ENCODE measurements at places on chromosomes 5 and 9. TPM values are rescaled to one million over a fixed set of nuclear protein-coding genes. Genes with fewer than 3 reads are reported as not detected.
A peak's percentile ranks its signal among the peaks of the same experiment; 100 is the strongest.

DNA sequence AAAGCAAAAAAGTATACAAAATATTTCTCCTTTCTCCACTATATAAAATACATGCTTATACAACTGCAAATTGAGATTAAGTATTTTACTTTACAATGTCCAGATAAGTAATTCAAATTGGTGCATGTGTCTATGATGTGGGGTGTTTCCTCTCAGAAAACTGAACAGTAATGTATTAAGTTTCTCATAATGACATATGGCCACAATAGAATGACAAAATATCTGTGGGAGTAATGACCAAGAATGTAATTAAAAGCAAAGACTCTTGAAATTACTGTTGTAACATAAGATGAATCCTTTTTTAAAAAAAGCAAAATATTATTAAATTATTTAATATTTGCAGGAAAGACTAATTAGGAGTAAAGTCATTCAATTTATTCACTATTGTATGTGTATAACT lies 155.1 kb downstream of the RFX3 start:
- DNase-seq, result no peak

DNA sequence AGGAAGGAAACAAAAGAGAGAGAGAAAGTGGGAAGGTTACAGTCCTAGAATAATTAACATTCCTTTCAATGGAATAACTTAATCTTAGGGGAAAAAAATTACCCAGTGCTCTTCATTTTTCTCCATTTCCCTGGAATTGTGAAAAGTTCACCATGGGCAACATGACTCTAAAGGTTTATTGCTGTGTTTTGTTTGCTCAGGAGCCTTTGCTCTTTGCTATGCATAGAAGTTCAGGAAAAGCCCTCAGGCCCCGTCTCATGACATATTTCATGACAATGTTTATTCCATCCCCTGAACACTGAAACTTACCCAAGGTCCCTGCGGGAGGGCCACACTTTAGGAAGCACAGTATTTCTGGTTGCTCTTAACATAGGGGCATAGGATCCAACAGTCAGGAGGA lies 9.8 kb upstream of the CTSL start:
- no peak for DNase-seq

DNA sequence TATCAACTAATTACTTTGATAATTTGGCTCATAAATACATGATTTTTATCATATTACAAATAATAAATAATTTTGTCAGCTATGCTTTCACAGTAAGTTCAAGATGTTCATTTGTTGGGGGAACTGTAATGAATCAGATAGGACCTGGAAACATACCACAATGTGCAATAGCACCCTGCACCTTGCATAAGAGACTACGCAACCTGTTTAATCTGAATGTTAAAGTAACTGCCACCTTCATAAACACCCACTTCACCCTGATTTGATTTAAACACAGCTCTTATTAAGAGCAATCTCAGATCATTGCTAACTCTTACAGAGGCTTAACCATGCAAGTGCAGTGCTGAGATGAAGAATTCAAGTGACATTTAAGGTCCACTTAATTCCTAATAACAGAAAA lies 69.1 kb upstream of the GABRA1 start:
- DNase-seq, result no peak

DNA sequence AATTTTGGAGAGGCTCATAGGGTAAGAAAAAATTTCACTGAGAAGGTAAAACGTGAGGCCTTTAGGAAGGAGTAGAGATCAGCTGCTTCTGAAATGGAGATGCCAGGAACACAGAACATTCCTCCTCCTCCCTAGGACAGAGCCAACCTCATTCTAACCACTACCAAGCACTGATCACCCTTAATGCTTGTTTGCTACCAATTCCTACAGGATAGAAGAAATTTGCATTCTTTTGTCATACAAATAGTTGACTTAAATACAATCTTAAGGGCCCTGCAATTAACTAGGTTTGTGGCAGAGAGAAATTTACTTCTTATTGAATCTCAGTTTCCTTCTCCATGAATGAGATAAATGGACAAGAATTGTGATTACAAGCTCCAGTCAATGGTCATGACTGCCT lies 780.2 kb upstream of the WWC1 start:
- no peak for DNase-seq

- no peak for DNase-seq
These were observed 7.8 kb downstream of the HSPA4 start for GRCh38 chr5:133059621-133060020.

ADAMTS19 gene
- total RNA-seq, result not detected

PCDHGB6 gene
- 1.3 TPM for total RNA-seq

SLC34A1 gene
- not detected for total RNA-seq

GRCh38 chr5:41509399-41510175 lies 814 bp downstream of the PLCXD3 start:
- no peak for DNase-seq

DNA sequence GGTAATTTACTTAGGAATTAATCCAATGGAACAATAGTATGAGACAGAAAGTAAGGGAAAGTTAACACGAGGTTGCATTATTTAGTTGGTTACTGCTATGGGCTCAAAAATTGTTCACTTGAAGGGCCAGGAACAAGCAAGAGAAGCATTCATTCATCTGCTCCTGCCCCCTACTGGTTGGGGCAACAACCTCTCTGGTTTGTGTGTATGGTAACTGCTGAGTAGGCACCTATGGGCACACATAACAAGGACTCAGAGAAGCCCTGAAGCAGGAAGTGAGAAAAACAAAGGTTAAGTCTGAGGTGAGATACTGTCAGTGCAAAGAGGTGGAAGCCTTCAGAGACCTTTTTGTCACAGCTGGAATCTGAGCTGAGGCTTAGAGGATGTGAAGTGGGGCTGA lies 34.4 kb upstream of the RANBP6 start:
- peak; percentile 25 for DNase-seq

DNA sequence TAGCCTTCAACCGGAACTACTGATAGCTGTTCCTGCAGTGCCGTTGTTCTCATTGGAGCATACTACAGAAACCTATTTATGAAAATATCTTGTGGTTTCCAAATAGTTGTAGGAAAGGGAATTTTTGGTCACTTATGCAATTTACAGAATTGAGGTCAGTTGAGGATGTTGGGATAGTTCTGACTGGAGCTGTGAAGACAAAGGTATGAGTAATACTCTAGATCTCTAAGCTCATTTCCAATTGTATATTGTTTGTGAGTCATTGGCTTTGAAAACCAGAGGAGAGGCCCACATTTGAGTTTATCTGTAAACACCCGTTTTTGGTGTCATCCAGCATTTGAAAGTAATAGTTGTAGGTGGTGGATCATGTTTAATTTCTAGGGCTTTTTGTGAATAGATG lies 561.3 kb upstream of the WWC1 start:
- peak; percentile 76 for DNase-seq

GRCh38 chr9:20473515-20474013 lies 148.7 kb downstream of the MLLT3 start:
- no peak for DNase-seq

DNA sequence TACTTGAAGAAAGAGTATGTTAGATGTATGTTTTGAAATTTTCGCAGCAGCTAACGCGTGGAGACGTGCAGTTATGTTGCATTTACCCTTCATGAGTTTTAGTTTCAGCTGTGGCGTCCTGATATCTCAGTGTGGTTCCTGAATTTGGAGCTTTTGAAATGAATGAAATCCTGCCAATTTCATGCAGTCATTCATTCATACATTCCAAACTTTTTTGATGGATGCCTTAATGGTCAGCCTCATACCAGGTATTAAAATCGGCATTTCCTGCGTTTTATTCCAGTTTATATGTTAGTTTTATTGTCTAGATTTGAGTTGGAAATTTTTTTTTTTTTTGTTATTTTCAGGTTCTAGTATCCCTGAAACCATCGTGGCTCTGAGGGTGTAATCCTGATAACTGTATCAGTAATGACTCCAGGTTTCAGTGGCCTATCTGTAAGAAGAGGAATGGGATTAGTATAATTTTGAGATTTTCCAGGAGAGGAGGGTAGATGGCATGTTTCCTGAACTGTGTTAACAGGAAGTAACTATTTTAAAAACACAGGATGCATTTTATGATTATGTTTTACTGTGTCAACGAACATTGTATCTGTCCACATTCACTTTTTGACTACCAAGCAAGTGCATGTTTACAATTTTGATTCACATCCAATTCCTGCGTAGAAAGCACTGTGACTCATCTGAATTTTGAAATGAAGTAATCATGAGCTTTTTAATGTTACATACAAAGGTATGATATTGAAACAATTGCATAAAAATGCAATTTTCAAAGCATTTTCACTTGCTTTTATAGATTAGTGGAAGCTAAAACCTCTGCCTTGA lies 1.0 kb downstream of the FOCAD start:
- no peak for DNase-seq

Measured in Daoy (cell line).